ENCODE measurements at places on chromosomes 7 and 10.

DNA sequence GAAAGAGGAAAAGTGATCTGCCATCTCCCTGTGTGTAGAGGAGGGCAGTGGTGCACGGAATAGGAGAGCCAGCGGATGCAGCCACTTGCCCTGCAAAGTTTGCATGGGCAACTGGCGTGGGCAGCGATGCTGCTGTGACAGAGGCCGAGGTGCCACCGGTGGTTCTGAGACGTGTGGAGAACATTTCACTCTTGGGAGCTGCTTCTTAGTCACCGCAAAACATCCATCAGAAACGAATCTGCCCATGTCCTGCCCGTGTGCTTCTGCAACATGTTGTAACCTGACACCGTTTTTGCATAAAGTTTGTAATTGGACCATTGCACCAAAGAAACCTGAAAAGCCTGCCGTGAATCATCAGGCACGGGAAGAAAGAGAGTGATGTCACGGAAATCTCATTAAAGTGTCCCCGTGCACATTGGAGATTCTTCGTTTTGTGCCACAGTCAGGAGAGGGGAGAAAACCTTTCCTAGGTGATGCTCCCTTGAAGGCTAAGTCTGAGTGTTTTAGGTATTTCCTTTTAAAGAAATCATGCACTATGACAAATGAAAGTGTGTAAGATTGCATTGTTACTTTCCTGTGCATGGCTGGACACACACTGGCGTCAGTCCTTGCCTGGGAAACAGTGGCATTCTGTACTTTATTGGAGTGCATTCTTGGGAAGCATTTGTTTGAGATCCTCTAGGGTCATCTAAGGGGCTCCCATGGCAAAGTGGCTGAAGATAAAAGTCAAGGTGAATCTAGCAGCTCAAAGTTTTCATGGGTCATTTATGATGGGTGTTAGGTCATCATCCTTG lies 302.6 kb downstream of the KLF6 start:
- DNase-seq: no peak

- no peak for DNase-seq
Measured at GRCh38 chr10:103147645-103148044, 45.4 kb downstream of the NT5C2 start.

DNA sequence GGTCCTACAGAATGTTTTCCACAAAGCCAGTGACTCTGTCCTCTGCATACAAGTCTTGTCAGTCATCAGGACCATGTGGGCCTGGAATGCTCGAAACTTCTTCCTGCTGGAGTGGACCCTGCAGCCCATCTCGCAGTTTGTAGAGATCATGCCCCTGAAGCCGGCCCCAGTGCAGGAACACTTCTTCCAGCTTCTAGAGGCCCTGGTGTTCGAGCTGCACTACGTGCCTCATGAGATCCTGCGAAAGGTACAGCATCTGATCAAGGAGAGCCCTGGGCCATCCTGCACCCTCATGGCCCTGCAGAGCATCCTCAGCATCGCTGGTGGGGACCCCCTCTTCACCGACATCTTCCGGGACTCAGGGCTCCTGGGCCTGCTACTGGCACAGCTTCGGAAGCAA lies 46.5 kb downstream of the WDFY4 start:
- no peak for DNase-seq

GRCh38 chr7:50185208-50185607 lies 92.2 kb upstream of the ZPBP start:
- no peak for DNase-seq

- no peak for DNase-seq
Measured at GRCh38 chr10:8174762-8175161, 120.3 kb downstream of the GATA3 start.

GRCh38 chr10:4790045-4790444 lies 36.0 kb upstream of the AKR1E2 start:
- no peak for DNase-seq

GRCh38 chr10:14491811-14492210 lies 161.1 kb upstream of the FRMD4A start:
- DNase-seq: no peak

DNA sequence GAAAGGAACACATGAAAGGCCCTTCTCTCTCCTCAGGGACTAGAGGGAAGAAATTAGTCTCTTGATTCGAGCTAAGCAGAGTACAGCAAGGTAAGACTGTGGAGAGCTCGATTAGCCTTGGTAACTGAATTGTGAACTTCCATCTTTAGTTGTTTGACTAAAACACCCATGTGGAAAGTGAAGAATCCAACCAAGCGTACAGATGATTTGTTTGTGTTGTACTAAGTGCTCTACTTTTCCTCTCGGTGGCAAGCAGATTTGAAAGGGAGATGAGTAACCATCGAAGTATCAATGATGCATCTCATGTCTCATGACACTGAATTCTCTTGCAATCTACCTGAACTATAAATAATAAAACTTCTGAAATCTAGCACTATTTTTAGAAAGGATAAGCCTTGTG lies 80.7 kb downstream of the FZD1 start:
- no peak for DNase-seq

DNA sequence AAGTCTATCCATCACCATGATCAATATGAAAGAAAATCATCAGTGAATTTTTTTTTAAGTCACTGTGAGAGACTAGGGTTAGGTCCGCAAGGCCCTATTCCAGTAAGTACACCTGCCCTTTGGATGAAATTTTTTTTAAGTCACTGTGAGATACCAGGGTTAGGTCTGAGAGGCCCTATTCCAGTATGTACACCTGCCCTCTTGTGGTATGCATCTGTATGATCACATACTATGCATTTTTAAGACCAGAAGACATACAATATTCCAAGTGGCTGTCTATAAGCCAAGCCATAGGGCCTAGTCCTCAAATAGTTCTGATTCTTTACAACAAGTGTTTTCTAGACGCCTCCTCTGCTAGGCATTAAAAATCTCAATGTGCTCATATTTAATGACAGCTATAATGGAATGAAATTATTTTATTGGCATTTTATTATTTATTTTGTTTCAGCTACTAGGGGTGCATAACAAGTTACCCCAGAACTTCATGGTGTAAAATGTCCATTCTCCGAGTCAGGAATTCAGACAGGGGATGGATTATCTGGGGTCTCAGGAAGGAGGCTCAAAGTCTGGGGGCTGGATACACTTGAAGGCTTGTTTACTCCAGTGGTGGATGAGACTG lies 53.1 kb downstream of the TEX36 start:
- no peak for DNase-seq

- no peak for DNase-seq
Measured at GRCh38 chr7:27237735-27238334, 4.8 kb upstream of the EVX1 start.

GRCh38 chr10:78336402-78336791 lies 302.7 kb downstream of the RPS24 start:
- DNase-seq: no peak

GRCh38 chr7:155830961-155831806 lies 18.9 kb upstream of the SHH start:
- DNase-seq: no peak

DNA sequence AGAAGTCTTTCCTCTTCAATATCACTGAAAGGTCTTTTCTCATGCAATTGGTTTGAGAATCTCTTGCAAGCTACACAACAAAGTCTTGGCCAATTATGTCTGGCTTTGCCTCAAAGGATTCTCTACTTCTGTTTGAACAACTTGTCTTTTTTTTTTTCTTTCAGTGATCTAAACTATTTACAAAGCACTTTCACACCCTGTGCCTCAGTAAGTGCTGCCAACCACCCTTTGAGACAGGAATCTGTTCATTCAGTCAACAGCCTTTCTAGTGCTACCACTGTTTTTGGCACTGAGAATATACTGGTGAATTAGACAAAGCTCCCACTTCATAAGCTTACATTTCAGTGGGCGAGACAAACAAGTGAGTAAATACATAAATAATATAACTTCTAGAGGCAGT lies 26.9 kb upstream of the SDK1 start:
- DNase-seq: no peak

GRCh38 chr7:28132959-28133870 lies 47.4 kb downstream of the JAZF1 start:
- no peak for DNase-seq

DNA sequence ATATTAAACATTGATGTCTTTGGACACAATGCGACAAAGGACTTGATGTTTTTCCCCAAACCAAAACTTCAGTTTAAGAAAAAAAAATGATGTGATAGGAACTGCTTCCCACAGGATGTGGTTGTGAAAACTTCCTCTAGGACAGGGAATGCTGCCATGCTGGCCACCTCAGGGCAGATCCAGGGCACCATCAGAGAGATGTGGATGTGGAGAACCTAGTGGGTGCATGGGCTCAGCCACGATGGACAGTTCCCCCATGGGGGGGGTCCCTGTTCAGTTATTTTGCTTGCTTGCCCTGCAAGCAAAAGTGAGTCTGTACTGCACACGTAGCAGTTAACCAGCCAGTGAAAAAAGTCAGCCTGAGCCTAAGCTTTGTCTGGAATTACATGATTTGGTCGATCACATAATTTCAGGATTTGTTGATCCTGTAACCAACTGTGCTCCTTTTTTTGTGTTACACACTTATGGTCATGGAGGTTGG lies 36.3 kb downstream of the LAMB4 start:
- DNase-seq: no peak

DNA sequence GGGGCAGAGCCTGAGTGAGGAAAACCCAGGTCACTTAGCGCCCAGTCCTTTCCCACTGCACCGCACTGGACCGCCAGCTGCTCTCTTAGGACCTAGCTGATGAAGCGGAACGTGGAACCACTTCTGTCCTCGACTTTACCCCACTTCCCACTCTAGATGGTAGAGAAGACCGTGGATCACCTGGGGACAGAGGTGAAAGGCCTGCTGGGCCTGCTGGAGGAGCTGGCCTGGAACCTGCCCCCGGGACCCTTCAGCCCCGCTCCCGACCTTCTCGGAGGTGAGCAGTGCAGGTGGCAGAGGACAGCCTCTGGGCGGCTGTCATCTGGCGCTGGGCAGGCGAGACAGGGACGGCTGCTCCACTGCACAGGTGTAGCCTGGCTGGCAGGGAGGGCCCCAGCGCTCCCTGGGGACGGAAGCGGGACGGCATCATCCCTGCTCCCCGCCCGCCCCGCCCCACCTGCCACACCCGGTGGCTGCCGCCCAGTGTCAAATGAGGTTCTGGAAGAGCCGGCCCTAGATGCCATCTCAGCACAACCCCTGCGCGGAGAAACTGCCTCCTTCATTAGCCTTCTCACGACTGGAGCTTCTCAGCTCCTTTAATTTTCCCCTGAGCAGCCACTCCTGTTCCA lies 11.7 kb downstream of the PLAC9 start:
- peak; percentile 62 for DNase-seq

- DNase-seq: no peak
Measured at GRCh38 chr10:66625709-66626590, 299.9 kb upstream of the LRRTM3 start.

- no peak for DNase-seq
Measured at GRCh38 chr7:99041526-99041925, 102.4 kb downstream of the SMURF1 start.

DNA sequence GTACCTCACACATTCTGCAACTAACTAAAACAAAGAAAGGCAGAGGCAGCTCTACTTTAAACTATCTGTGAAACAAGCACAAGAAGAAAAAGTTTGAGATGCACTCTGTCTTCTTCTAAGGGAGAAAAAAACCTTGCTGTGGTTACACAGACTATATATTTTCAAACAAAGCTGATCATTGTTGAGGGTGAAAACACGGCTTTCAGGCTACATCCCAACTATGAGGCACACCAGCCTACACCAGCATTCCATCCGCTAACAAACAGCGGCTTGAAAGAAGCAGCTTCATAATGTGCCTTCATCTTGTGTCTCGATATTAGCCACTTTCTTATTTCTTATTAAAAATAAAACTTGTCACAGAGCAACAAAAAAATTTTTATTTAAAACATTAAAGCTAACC lies 79.1 kb downstream of the USP6NL start:
- no peak for DNase-seq

DNA sequence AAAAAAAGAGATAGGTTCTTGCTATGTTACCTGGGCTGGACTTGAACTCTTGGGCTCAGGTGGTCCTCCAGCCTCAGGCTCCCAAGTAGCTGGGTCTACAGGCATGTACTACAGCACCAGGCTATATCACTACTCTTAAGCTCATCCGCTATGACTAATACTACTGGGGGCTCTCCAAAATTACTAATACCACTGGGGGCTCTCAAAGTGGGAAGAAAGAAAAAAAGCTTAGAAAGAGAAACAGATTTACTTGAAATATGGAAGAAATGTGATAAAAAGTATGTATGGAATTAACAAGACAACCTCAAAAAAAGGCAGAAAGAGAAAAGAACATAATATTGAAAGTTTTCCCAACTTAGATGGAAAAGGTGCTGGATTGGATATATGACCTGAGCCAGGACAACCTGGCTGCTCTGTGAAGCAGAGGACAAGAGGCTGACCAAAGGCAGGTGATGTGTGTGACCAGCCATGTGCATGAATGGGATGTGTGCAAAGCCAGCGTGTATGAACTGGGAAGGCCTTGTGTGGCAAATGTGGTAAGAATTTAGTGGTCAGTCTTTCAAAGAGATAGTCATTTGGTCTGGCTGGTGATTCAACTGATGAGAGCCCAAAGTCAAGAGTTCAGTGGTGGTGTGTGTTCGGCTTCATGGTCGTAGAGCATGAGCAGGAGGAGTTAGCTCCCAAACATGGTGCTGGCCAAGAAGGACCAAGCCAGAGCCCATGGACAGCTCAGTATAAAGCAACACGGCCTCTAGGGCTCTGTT lies 232.4 kb upstream of the KLF14 start:
- DNase-seq: no peak

DNA sequence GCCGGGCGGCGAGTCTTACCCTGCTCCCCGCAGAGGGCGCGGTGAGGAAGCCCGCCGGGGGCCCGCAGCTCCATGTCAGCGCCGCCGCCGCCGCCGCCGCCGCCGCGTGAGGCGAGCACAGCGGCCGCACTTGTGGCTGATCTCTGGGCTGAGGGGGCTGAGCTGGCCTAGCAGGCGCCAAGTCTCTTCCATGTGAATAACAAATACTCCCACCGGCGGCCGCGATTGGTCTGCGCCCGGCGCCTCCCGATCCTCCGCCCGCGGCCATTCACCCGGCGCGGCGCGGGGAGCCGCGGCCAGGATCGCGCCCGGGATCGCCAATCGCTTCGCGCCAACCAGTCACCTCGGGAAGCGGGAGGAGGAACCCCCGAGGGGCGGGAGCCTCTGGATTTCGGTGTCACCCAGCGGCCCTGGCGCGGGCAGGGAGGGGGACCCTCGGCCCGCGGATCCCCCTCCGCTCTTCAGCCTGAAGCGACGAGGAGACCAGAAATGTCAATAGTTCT lies at the start of gene GRM8:
GRM8 (minus strand) TSS at position 164 of the 503 bp plus-strand sequence.
- DNase-seq: peak; percentile 42

- DNase-seq: no peak
Measured at GRCh38 chr7:47550788-47551470, 31.0 kb downstream of the TNS3 start.

- DNase-seq: peak; percentile 9
Measured at GRCh38 chr10:62617652-62618051, 186.9 kb upstream of the ADO start.

DNA sequence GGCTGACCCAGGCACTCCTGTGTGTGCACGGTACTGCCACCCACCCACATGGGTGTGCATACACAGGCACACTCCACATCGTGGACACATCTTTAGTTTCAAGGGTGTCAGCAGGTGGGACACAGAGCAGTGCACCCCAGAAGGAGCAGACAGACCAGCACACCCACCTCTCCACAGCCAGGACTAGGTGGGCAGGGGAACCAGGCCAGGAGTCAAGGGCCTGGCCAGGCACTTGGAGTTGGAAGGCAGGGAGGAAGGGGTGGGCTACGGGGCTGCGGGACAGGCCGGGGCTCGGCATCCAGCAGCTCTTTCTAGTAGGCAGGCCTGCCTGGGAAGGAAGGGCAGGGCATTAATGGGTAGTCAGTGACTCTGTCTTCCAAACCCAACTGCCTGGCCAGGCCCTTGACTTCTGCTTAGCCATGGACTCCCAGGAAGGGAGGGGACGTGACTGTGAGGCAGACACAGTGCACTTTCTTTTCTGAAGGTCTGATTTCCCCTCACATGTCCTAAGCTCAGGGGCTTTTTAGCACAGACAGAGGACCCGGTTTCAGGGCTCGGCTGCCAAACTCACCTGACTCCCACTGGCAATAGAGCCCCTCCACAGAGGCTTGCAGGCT lies 14.6 kb downstream of the RASGEF1A start:
- peak; percentile 13 for DNase-seq
